ENCODE measurements at places on chromosomes 11 and 22. TPM values are rescaled to one million over a fixed set of nuclear protein-coding genes. Genes with fewer than 3 reads are reported as not detected.

DNA sequence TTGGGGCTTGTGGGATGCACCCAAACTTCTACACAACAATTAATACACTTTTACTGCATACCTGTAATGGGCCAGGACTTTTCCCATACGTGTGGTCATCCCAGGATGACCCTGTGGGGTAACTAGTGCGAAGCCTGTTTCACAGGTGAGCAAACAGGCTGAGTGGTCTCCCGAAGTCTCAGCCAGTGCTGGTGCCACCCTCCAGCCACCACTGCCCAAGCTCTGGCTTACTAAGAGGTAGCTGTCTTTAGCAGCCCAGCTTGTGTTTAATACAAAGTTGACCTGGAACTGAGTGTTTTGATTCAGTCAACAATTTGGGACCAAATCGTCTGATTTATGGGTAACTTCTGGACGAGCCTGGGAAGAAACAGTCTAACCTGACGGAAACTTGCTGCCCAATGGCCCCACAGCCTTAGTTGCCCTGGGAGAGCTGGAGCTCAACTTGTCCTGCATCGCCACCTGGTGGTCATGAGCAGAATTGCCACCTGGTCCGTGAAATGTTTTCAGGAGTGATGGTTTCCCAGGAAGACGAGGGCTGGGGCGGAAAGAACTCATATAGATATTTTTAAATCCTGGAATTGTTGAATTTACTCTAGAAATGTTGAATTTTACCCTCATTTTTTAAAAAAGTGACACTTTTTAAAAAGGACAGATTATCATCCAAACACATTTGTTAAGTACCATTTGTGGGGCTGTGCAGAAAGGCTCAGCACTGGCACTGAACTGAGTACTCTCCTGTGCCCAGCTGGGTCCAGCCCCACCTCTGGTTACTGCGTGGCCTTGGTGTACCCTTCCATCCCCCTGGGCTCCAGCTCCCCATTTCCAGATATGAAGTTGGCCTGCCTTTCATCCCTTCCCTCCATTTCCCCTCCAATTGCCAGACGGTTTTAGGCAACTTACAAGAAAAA lies 95.5 kb upstream of the PARVA start:
- DNase-seq: peak; percentile 84
- no peaks in the 10 kb centered on the region for H3K4me1 ChIP-seq
- no peak overlapping the region for H3K27ac ChIP-seq
- H3K27me3 ChIP-seq: peaks cover 11% of the 10 kb centered on the region

- H3K36me3 ChIP-seq: no peaks in the 10 kb centered on the region
- H3K4me3 ChIP-seq: peak overlapping the region; percentile 68
- DNase-seq: no peak
- no peaks in the 10 kb centered on the region for H3K27me3 ChIP-seq
- H3K27ac ChIP-seq: peak overlapping the region; percentile 54
These were observed 48.3 kb downstream of the RPUSD4 start for GRCh38 chr11:126163074-126163700.

- H3K4me1 ChIP-seq: no peaks in the 10 kb centered on the region
- DNase-seq: no peak
These were observed 20.3 kb downstream of the BMAL1 start for GRCh38 chr11:13297917-13298356.

Gene SEZ6L
- 11.6 TPM for total RNA-seq

Gene OLFML1
- total RNA-seq: 0.83 TPM

Gene POU2AF1
- total RNA-seq: 0.24 TPM

Gene FIBP
- total RNA-seq: 74.7 TPM
